ENCODE measurements at places on chromosomes 12 and 14.

- DNase-seq = no peak
Measured at GRCh38 chr14:65860956-65861611, 448.6 kb downstream of the FUT8 start.

- peak; percentile 48 for DNase-seq
Measured at GRCh38 chr12:74689071-74689655, 151.5 kb downstream of the ATXN7L3B start.

GRCh38 chr12:601976-602699 lies 61.1 kb downstream of the NINJ2 start:
- no peak for DNase-seq

DNA sequence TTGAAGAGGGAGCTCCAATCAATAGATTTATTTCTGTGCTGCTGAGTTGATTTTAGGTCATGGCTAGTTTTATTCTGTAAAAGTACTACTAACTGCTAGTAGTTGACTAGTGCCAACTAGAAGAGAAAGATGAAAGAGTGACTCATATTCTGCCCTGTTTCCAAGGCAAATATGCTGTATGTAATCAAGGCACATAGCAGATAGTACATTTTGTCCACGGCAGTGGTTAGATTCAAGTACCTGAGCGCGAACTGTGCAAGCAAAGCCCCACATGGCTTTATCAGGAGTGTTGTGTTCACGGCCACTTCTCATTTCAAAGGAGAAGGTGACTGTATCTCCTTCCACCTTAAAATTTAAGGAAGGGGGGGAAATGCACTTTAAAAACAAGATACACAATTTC lies 126.8 kb downstream of the TRAFD1 start:
- DNase-seq = no peak

GRCh38 chr12:125467363-125467762 lies 402.1 kb downstream of the AACS start:
- DNase-seq = no peak

DNA sequence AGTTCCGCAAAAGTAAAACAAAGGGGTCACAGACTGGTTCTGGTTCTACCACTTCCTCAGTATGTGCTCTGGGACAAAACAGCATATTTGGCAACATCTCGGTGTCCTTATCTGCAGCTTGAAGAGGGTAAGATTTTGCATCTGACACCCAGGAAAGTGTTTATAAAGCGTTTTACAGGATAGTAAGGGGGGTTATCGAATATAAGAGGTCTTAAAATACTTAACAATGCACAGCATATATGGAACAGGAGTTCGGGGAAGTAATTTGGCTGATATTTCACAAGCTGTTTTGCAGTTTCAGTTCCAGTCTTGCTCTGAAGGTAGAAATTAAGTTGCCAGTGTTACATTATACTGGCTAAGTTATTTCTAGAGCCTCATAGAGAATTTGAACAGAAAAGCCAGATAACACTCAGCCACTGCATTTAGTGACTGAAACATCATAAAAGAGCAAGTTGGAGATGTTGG lies 904 bp upstream of the MAP4K5 start:
- DNase-seq = no peak

DNA sequence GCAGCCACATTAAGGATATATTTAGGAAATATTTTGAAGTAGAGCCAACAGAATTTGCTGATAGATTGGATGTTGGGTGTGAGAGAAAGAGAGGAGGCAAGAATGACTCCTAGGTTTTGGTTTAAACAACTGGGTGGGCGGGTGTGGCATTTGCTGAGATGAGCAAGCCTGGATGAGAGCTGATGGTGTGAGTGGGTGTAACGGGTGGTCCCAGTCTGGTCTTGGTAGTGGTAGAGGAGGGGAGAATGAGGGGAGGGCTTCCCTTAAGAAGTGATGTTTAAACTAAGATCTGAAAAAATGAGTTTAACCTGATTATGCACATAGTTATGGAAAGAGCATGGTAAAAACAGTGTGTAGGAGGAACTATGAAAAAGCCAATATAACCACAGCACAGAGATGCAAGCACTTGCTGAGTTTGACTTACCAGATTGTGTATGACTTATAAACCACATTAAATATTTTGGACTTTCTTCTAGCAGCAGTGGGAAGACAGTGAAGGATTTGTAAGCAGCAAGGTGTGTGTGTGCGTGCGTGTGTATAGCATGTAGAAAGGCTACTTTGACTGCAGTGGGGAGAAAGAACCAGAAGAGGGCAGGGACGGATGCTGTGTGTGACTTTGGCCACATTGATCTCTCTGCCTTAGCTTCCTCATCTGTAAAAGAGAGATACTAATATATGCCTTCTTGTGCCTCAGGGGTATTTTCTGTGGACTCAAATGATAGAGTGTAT lies 139.7 kb downstream of the PRIMA1 start:
- no peak for DNase-seq

DNA sequence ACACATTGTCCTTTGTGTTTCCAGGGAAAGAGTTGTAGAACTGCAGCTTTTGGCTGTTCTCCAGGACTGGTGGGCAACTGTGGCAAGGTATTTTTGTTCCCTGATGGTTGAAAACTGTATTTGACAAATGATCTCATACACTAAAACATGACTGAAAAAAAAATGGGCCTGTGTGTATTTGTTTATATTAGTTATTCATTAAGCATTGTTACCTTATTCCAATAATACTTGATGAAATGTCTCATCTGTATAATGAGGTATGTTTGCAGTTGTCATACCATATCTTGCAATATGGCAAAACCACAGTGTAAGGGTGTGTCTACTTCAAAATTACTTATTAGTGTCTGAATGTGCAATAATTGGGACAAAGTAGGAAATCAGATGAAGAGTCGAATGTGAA lies 479.4 kb upstream of the NOVA1 start:
- DNase-seq = no peak

DNA sequence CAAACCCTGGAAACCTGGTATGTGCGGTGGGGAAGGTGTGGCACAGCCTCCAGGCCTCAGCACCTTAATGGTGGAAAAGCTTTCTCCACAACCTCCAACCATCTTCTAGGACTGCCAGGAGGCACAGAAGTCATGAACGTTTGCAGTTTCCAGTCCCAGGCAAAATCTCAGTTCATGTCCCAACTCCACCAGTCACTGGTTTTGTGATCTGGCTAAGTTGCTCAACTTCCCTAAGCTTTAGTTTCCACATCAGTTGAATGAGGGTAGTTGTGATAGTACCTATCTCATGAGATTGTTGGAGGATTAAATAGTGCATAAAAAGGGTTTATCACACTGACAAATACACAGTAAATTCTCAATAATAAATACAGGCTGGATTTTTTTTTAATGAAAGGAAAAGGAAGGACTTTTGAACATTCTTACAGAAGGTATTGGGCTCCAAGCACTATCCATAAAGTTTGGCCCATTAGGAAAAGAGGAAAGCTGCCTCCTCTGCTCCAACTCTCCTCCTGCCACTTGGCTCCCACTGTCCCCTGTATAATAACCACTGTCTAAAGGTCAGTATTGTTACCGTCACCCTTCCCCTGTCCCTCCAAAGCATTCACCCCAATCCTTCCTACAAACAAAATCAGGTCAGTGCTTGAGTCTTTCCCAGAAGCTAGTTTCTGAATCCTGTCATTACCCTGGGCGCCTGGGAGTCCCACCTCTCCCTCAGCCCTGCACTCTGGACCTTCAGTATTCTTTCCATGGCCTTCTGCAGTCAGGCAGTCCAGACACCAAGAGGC lies 6.3 kb downstream of the PCK2 start:
- DNase-seq = no peak

DNA sequence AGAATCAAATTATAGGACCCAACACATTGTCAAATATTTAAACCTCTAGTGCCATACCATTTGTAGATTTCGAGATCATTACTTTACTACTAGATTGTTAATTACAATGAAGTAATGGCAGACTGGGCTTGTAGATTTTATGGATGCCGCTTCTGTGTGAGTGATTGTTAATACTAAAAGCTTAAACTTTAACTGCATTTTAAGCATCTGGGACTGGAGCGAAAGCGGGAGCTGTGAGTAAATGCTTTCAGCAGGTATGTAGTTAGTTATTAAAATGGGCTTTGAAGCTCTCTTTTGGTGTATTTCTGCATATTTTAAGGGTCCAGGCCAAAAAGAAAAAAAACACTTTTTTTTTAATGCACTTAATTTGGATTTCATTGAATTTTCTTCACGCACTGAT lies 519.3 kb downstream of the MED13L start:
- DNase-seq = no peak

DNA sequence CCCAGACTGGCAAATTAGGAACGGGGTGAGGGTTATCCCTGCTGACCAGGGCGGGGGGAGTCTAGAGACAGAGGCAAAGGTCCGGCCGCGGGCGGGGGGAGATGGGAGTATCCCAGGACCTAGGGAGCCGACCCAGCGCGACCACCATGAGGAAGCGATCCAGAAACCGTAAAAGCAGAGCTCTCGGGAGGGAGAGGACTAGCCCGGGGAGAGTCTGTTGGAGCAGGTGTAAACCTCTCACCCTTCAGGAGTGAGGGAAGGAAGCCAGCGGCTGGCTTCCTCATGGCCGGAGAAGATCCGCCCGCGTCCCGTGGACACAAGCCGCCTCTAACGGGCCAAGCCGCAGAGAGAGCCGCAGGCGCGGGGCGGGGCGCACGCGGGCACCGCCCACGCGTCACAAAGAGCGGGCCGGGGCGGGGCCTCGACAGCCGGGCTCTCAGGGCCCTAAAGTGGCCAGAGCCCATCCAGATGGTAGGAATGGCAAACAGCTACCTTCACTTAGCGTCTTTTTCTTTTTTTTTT lies at the start of gene ACRBP:
Gene ACRBP (minus strand): TSS at position 350 of the 522 bp plus-strand sequence. CDS start 66 bp downstream, at position 284.
- peak; percentile 50 for DNase-seq

DNA sequence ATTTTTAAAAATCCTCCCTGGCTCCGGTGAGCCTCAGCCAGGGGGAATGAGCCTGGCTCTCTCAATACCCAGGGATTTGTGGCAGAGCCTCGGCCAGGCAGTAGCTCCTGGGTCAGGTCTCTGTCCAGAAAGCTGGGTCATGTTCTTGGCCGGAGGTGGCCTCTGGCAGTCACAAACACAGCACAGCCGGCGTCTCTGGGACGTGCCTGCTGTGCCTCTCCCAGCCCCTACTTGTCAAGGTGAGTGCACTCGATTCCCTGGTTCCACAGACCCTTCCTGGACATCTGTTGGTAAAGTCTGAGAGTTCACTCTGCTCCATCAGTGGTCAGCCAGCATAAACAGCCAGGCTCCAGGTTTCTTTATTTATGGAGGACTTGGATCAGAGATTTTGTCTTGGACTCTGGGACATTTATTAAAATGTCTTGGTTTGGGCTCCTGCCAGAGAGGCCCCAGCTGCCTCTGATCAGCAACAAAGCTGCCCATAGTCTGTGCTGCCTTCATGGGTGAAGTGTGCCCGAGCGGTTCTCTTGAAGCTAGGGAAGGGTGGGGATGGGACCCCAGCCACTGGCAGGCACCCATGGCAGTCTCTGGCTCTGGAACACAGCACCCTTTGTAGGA lies 56.7 kb downstream of the DGLUCY start:
- DNase-seq = no peak

DNA sequence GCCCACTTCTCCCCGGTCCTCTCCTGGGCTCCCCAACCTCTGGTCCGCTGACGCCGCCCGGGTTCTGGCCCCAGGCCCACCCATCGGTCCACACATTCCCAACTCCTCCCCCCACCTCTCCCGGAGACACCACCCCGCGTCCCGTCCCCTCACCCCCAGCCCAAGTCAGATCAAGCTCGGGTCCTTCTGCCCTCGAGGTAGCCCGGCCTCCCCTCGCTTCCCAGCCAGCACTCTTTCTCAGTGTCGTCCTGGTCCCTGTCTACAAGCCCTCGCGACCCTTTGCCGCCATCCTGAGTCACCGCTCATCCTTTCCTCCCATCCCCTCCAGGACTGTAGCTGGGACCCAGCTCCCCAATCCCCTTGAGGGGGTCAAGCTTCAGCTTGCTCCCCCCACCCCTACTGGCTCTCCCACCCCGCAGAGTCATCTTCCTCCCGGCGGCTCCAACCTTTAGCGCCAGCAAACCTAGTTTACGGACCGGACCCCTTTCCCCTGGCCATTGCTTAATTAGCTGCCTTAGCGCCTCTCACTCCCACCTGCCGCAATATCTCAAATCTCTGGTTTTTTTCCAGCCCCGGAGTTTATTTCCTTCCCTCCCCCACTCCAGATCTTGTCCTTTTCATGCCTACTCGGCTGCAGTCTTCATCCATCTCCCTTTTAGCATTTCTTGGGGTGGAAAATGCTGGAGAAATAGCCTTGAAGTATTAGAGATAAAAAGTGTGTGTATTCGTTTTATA lies 1.1 kb downstream of the PPP4R4 start:
- no peak for DNase-seq

DNA sequence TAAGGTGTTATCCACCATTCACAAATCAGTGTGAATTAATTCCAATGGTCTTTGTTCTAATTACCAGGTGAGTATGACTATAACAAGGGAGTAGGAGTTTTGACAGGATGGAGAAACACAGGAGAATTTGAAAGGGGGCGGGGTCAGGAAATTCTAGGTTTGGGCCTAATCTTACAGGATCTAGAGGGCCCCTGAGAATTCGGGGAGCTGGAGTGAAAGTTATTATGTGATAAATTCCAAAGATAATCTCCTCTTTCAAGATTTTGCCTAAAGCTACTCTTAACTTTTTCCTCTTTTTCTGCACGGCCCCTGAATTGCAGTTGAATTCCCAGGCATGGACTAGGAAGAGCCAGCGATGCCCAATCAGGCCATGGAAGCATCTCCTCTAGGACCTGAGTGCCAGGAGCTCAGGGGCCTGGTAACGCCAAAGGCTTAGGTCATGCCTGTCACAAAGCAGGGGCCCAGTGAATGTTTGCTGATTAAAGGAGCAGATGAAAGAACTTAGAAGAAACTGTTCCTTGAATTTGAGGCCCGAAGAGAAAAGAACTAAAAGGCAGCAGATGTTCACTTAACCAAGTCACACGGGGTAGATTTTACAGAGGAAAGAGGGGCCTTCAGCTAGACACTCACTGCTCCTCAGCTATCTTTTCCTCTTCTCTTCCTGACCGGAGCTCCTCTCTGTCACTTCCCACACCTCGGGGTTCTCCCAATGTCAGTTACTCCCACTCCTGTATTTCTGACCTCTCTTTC lies 195.5 kb downstream of the PPM1H start:
- no peak for DNase-seq

GRCh38 chr14:94550041-94550440 lies 11.2 kb upstream of the SERPINA4 start:
- no peak for DNase-seq

- no peak for DNase-seq
Measured at GRCh38 chr12:130818272-130818634, 20.8 kb downstream of the STX2 start.

GRCh38 chr12:5073853-5074252 lies 30.2 kb downstream of the KCNA5 start:
- peak; percentile 49 for DNase-seq

DNA sequence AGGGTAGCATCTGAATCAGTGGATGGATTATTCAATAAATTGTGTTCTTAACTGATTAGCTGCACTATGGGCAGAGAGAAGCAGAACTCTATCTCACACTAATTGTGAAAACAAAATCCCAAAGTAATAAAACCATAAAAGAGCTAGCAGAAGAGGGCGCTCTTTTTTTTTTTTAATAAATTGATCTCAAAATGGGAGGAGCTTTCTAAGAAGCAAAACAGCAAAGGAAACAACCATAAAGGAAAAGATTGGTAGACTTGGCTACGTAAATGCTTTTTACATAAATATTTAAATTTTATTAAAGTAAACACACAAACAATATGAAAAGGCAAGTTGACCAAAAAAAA lies 1.5 kb upstream of the TM7SF3 start:
- DNase-seq = peak; percentile 46

- DNase-seq = no peak
Measured at GRCh38 chr14:90828642-90829487, 12.6 kb upstream of the TTC7B start.

All from fibroblast of skin of back (primary cell).